Small intestine (tissue), 16 donors: ENCODE measurements at places on chromosomes 12 and 14.

- no peak for DNase-seq
These were observed 137.0 kb upstream of the MDM1 start for GRCh38 chr12:68469113-68469512.

DNA sequence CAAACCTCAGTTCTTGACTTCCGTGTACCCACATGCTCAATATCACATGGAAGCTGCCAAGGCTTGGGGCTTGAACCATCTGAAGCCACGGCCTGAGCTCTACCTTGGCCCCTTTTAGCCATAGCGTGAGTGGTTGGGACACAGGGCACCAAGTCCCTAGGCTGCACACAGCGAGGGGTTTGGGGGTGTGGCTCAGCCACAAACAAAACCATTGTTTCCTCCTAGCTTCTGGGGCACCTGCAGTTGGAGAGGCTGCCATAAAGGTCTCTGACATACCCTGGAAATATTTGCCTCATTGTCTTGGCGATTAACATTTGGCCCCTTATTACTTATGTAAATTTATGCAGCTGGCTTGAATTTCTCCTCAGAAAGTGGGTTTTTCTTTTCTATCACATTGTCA, 628.6 kb downstream of the NRXN3 start:
- DNase-seq, result no peak

- no peak for DNase-seq
These were observed 13.3 kb downstream of the SLC15A4 start for GRCh38 chr12:128810182-128811127.

- DNase-seq, result no peak
These were observed 74.1 kb downstream of the CACNA1C start for GRCh38 chr12:2126676-2127406.

DNA sequence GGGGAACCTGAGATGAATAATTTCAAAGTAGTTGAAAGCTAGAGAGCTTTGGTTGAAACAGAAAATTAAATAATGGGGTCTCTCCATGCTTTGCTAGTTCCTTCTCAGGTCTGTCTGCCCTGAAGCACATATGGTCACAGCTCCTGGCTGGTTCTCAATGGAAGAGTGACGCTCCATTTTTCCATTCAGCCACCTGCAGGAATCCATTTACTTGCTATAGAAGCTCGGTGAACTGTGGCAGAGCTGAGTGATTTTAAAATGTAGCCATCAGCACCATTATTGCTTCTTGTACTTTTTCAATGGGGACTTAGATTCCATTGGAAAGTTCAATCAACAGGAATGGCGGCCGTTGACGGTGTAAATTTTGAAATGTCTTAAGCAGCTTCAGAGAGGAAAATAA, 525.2 kb downstream of the GLT1D1 start:
- no peak for DNase-seq

GRCh38 chr14:29264865-29265264, 498.3 kb downstream of the FOXG1 start:
- DNase-seq, result no peak

- DNase-seq, result no peak
These were observed 120.5 kb downstream of the TMX1 start for GRCh38 chr14:51360592-51360991.

- DNase-seq, result no peak
These were observed 12.4 kb downstream of the TMEM120B start for GRCh38 chr12:121724925-121725324.

DNA sequence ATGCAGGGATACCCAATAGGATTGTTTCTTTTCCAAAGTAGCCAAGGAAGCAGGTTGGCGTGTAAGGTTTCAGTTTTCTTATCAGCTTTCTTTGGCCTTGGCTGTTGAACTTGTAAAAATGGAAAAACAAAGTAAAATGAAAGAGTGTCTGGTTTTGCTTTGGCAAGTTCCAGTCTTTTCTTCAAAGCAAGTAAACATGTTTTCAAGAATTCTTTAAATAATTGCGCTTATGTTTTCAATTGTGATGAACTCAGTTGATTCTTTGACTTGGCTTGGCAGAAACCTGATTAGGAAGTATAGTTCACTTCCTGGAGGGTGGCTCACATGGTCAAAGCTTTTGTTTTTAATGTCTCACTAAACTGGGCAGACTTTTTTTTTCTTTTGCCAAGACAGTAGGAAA, 112.2 kb upstream of the USP44 start:
- peak; percentile 53 for DNase-seq

DNA sequence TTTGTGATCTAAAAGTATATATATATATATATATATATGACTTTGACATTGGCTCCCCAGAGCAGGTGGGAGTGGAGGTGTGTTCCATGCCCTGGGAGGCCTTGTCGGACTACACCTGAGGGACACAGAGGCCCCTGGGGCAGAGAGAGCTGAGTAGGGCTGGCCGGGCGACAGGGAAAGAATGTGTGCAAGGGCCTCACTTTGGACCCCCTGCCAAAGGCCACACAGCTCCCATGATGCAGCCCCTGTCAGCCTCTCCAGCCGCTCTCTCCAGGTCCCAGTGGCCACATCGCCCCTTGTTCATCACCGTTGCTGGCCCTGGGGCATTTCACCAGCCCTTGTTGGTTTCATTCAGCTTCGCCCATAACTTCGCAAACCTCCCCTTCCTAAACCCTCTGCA, 123.9 kb downstream of the BCL11B start:
- no peak for DNase-seq

GRCh38 chr12:18153826-18154225, 63.8 kb upstream of the RERGL start:
- no peak for DNase-seq

DNA sequence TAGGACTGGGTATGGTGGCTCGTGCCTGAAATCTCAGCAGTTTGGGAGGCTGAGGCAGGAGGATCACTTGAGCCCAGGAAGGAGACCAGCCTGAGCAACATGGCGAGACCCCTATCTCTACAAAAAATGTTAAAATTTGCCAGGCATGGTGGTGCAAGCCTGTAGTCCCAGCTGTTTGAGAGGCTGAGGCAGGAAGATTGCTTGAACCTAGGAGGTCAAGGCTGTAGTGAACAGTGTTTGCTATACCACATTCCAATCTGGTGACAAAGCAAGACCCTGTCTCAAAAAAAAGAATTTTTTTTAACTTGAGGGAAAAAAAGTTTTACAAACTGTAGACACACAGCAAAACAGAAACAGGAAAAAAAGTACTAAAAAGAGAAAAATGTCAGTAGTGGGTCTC, 2.3 kb upstream of the MAP3K9 start:
- no peak for DNase-seq

GRCh38 chr14:76089575-76089974, 62.1 kb upstream of the GPATCH2L start:
- no peak for DNase-seq

DNA sequence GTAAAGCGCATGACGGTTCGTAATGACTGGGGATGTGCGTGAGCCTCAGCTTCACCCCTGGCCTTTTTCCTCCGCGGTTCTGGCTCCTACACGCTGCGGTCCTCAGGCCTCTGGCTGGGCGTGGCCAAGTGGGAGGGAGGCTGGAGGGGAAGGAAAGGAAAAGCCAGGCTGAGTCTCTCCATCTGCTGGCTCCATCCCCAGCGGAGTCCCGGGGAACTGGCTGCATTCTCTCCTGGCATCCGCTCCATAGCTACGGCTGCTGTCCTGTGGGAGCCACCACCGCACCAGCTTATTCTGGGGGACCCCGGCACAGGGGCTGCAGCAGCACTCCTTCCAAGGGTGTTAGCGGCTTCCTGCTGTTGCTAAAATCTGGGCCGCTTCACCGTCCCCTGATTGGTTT, 68.2 kb upstream of the SLC24A4 start:
- peak; percentile 30 for DNase-seq

GRCh38 chr14:59275668-59276067, 87.2 kb downstream of the DAAM1 start:
- DNase-seq, result no peak

DNA sequence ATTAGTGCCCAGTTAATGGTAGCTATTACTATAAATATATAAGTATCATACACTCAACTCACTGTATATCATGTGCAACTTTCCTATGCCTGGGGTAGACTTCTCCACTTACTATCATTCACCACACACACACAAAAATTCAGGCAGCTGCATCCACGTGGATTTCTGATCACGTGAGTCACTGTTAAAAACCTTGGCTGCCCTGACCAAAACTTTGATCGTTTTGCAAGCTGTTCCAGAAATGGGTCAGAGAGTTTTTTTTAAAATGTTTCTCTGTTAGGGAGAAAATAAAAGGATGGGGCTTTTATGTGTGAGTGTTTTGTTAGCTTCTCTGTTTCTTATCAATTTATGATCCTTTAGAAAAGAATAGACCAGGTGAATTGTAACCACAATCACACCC, 198.2 kb upstream of the CNOT2 start:
- DNase-seq, result no peak

DNA sequence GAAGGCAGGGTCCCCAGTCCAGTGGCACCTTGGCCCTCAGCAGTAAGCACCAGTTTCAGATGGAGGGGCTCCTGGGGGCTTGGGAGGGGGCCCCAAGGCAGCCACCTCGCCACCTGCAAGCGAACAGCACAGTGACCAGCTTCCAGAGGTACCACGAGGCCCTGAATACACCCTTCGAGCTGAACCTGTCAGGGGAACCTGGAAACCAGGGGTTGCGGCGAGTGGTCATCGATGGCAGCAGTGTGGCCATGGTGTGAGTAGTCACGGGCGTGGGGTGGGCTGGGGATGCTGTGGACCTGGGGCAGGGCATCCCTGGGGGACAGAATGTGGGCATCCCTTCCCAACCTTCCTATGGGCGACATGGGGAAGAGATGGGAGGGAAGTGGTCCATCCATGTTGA, 11.2 kb downstream of the NYNRIN start:
- DNase-seq, result no peak

DNA sequence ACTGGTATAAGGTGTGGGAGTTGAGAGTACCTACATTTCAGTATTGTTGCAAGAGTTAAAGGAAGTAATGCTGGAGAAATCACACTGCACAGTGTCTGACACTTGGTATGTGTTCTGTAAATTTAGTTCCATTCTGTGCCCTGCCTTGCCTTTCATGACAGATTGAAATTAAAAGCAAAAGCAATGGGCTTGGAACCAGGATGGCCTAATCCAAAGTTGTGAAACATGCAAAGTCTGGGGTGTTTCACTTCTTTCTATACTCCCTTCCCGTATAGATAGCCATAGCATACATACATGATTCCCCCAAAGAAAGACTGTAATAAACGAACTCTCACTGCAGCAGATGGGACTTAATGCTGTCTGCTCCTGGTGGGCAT, 281.1 kb downstream of the NRXN3 start:
- DNase-seq, result no peak

GRCh38 chr12:30796313-30796780, 41.6 kb upstream of the CAPRIN2 start:
- DNase-seq, result no peak

DNA sequence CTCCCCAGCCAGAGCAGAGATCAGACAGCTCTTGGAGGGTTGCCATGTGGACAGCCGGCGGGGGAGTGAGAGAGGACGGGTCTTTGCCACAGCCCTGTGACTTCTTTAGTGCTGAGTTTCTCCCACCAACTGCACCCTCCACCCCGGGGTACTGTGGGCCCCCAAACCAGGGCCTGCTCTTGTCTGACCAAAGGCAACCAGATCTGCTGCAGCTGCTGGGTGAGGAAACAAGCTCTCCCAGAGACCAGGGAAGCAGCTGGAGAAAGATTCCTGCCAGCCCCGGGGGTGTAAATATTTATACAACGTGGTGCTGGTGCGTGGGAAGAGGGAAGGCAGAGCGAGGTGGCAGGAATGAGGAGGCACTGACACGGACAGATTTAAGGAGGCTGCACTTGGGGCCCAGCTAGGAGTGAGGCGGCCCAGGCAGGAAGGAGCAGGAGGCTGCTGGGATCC, 14.3 kb upstream of the ZFP36L1 start:
- DNase-seq, result peak; percentile 48

- no peak for DNase-seq
These were observed 74.4 kb upstream of the GPATCH2L start for GRCh38 chr14:76077340-76077739.

- no peak for DNase-seq
These were observed 102.0 kb downstream of the FSCB start for GRCh38 chr14:44405011-44405486.

DNA sequence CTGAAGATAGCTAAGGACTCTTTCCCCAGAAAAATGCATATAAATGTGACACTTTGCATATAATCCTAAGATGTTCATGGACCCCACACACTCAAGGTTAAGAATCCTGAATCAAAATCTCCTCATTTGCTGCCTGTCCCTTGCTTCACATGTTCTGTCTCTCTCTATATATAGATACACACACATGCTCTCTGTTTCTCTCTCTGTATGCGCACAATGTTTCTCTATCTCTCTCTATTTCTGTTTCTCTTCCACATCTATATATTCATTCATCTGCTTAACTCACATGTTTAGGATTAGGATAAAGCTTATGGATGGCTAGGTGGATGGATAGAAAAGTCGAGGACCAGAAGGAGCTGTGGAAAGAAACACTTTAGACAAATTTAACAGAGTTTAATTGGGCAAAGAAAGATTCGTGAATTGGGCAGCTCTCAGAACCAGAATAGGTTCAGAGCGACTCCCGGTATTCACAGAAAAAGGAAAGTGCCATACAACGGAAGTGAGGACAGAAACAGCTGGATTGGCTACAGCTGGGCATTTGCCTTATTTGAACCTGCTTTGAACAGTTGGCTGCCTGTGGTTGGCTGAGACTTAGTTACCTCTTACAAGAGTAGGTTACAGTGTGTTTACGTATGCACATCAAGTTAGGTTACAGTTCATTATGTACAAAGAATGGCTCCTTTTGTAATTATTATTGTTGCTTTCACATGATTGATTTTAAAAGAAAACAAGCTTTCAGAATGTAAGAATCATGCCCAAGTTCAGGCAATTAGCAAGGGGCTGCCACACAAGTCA, 57.6 kb downstream of the EMP1 start:
- no peak for DNase-seq

- no peak for DNase-seq
These were observed 70.5 kb downstream of the VRK1 start for GRCh38 chr14:96867634-96868033.

- DNase-seq, result no peak
These were observed 167.5 kb upstream of the FKBP4 start for GRCh38 chr12:2627076-2627834.

GRCh38 chr12:123946152-123946515, 26.5 kb downstream of the CCDC92 start:
- DNase-seq, result no peak

DNA sequence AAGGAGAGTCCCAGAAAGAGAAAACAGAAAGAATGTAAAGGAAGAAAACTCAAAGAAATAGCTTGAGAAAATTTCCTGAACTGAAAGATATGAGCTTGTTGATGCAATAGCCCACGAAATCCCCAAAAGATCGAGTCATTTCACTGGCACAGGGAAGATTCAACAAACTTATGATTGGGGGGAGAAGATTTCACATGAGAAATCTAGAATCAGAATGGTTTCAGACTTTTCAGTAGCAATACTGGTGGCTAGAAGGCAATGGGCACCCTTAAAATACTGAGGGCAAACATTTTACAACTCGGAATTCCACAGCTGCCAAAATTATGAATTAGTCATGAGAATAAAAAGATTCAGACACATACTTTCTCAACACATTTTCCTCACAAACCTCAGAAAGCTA, 8.9 kb upstream of the KRT7 start:
- no peak for DNase-seq
